Left cardiac atrium (tissue), 4 donors: ENCODE measurements at places on chromosomes 11 and 22.

DNA sequence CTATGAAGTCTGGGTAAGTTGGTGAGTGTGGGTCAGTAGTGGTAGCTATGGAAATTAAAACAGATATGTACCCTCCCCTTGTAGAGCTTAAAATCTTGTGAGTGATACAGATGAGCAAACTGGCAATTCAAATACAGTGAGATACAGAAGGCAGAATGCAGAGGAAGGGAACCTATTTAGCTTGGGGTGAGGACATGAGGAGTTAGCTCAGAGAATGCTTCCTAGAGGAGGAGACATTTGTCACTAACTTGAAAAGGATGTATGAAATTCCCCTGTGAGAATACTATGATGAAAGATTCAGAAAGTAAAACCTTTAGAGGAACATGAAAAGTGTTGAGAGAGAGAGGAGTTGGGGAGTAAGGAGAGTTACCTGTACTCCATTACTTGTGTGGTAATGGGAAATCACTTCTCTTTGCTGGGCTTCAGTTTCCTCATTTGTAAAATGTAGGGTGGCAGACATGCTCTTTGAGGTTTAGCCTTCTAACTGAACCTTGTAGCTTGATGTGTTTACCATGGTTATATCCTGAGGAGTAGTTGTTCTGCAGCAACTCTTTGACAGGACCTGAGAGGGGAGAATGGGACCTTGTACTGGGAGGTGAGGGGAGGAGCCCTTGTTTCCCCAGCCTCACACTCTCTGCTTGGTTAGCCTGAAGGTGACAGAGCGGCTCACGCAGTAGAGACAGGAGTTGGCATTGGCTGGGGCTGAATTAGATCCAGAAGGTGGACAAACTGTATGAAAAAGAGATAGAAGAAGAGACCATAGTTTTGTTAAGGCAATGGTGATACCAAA, 17.9 kb downstream of the SWAP70 start:
- DNase-seq, result no peak

GRCh38 chr22:44091751-44092150, 67.6 kb downstream of the PARVB start:
- DNase-seq, result no peak

DNA sequence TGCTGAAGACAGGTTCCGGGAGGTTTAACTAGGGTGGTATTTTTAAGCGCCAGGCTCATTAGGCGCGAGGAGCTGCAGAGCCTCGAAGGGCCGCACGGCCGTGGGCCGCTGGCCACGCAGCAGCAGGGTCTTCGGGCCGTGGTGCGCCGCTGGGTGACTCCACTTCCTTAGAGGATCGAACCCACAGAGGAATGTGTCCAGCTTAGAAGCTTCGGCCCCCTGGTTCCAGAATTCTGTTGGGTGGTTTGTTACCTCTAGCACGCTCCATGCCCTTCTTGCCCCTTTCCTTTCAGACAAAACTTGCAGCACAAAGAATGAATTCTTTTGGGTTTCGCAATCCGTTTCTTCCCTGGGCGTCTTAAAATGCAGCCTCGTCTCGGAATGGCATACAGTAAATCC, 773 bp upstream of the PATL1 start:
- DNase-seq, result peak; percentile 33

DNA sequence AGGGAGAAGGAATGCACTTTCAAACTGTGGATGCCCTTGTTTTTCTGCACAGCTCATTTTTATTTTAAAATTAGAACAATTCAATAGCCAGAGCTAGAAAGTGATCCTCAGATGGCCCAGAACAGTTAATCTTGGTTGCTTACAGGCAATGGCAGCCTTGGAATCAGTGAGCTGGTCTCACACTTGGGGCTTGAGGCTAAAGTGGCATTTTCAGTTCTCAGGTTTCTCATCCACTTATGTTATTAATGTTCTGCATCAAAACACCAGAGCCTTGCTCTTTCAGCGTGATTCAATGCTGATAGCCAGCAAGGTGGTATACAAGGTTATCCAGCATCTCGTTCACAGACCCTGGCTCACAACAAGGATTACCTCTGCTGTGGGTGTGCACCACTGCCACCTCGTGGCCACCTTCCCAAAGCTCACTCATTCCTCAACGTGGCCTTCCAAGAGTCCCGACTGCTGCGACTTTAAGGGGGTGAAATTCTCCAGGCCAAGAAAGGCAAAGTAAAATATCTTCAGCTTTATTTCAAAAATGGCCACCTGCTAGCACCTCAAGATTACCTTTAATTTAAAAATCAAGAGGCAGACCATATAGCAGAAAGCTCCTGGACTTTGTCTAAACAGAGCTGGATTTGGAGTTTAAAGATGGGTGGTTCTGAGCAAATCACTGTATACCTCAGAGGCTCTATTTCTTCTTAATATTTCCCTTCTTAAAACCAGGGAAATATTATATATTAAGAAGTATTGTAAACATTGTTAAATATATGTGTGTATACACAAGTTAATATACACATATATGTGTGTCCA, 34.2 kb upstream of the FSHB start:
- peak; percentile 69 for DNase-seq

DNA sequence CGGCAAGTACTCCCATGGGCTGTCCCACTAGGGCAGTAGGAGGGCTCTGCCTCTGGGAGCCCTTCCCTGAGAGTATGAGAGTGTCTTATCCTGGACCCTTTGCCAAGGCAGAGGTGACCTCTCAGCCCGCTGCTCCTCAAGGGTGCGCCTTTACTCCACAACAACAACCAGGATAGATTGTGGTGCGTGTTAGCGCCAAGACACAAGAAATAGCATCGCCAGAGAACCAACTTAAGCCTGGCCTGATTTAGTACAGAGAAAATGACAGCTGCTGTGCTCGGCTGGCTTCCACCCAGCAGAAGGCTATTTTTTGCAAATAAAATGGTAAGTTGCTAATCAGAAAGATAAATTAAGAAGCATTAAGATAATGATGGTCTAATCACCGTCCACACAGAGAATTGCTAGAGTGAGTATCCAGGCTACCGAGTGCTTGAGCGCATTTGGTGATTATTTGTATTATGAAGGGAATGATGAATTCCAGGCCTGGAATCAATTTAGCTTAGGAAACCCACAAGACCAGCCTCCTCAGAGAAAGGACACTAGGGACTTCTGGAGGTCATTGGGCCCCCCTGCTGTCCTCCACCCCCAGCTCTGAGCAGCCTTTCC, 119.8 kb downstream of the PKNOX2 start:
- no peak for DNase-seq

GRCh38 chr22:39296981-39297489, 22.4 kb downstream of the RPL3 start:
- no peak for DNase-seq

- DNase-seq, result peak; percentile 75
Observed at GRCh38 chr22:45863981-45864751, 112.8 kb downstream of the WNT7B start.

GRCh38 chr22:37564111-37564711, 3.9 kb downstream of the CDC42EP1 start:
- DNase-seq, result no peak

DNA sequence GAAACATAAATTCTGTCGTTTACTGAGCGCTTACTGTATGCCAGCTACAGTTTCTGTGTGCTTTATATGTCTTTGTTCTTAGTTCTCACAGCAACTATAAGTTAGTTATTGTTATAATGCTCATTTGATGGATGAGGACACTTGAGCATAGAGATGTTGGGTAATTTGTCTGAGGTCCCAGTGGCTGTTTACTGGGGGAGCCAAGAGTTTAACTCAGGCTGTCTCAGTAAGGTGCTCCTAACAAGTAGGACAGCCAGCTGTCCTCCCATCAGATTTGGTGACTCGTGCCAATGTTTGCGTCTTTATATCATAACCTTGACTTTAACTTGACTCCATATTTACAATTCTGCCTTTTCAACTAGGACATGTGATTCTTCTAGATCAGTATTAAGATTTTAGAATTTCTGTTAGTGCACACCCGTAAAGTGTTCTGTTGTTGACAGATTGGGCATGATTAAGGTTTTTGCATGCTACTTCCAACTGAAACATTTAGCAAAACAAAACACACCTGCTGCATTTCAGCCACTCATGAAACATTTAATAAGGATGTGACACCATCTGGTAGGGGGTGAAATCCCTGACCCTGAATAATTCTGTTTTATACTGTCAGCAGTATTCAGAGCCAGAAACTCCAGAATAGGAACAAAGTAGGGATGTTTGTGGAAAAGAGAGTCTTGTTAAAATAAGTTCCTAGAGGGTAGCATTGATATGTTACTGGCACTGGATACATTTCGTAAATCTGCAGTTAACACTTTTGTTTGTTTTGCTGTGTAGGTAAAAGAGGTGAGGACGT, 1.9 kb downstream of the REXO2 start:
- no peak for DNase-seq

DNA sequence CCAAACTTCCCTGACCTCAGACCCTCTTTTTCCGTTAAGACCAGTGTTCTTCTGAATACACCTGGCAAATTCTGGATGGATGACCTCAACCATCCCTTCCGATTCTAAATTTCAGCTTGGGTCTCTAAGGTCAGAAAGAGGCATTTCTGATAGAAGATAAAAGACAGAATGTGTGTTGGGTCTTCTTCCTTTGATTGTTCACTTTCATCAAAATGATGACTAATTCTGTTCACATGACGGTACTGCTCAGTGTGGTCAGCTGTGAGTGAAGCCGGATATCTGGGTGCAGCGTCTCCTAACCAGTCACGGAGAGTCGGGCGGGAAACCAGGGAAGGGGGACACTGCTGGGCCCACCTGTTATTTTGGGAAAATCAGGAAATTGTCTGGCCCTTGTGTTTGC, 151.6 kb upstream of the NAV2 start:
- no peak for DNase-seq

DNA sequence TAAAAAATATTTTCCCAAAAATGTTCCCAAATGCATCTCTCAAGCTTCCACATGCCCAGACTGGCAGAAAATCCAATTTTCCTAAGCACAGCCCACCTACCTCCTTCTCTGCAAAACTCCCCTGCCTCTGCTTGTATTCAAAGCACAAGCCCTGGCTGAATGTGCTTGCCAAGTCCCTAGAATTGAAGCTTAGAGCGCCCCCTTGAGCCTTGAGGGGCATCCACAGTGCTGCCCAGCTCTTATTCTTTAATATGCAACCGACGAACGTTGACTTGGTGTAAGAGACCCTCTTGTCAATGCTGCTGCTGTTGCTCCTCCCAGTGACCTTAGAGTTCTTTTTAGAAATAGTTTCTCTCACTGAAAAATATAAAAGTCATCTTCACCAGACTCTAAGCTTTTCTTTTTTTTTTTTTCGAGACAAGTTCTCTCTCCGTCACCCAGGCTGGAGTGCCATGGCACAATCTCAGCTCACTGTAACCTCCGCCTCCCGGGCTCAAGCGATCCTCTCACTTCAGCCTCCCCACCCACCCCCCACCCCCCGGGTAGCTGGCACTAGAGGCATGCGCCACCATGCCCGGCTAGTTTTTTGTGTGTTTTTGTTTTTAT, 63.5 kb upstream of the CAPRIN1 start:
- peak; percentile 76 for DNase-seq

GRCh38 chr11:69157822-69158231, 2.1 kb downstream of the SMIM38 start:
- DNase-seq, result no peak

- no peak for DNase-seq
Observed at GRCh38 chr11:103792981-103793468, 243.4 kb upstream of the DDI1 start.

- no peak for DNase-seq
Observed at GRCh38 chr11:112049777-112050176, 24.0 kb downstream of the PIH1D2 start.

DNA sequence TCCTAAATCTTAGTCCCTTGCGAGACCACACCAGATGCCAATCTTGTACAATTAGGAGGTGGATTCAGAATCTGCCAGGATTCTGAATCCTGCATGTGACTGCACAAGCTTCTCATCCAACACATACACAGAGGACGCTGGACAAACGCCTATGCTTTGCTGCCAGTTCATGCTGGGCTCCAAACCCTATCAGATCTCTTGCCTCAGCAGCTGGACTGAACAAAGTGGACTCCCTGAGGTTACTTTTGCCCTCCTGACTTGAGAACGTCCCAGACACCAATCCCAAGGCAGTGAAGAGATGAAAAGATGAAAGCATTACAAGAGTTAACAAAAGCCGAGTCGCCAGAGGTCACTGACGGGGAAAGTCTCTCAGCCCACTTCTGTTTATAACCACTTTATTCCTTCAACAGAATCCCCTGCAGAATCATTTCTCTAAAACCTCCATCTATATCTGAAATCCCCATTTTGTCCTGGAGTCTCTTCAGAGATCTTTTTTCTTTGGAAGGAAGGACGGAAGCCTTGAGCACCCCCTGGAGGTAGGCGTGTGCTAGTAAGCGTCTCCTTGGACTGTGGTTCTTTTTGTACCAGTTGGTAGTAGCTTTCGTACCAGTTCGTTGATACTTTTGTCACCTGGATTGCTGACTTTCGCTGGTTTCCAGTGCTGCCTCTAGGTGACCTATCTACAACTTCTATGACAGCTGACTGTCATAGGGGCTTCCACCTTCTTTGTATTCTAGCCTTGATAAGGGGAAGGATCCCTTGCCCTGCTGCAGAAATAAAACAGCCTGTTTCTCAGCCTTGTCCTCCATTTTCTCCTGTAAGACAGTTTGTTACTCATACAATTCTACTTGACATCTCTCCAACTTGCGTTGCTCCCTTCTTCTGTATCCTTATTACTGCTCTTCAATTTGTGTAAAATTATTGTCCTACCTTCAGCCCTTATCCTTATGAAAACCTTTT, 26.1 kb upstream of the EED start:
- peak; percentile 64 for DNase-seq

- no peak for DNase-seq
Observed at GRCh38 chr22:31840585-31840984, 86.8 kb downstream of the DEPDC5 start.

DNA sequence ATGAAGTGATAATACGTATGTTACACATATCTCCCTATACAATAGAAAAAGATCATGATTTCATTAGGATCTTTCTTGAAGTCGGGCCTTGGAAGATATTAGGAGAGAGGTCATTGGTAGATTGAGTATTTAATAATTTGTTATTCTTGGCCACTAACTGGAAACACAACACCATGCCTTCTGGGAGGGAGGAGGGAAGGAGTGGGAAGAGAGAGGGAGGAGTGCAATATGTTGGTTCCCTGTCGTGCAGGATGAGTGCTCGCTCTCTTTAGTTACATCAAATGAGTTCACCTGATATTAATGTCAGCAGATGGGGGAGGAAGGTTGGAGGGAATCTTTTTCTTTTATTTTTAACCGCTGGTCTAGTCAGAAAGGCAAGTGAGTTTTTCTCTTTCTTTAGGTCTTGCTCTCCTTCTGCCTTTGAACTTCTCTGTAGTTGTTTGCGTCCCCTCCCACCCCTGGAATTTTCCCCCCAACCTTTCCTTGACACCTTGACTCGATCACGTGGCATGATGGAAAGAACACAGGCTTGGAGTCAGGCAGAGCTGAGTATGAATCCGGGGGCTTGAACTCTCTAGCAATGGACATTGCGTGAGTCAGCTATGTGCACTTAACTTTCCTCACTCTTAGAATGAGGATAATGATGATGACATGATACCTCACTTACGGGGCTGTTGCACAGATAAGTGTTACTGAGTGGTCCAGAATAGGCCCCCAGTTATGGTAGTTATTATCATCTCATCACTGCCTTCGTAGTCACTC, 6.2 kb downstream of the ADAMTS15 start:
- no peak for DNase-seq

- DNase-seq, result no peak
Observed at GRCh38 chr11:88275636-88276035, 61.9 kb downstream of the CTSC start.

GRCh38 chr22:44337678-44338004, 24.9 kb upstream of the SHISAL1 start:
- peak; percentile 72 for DNase-seq
